ENCODE measurements at places on chromosomes 5 and 9.
A peak's percentile ranks its signal among the peaks of the same experiment; 100 is the strongest.

DNA sequence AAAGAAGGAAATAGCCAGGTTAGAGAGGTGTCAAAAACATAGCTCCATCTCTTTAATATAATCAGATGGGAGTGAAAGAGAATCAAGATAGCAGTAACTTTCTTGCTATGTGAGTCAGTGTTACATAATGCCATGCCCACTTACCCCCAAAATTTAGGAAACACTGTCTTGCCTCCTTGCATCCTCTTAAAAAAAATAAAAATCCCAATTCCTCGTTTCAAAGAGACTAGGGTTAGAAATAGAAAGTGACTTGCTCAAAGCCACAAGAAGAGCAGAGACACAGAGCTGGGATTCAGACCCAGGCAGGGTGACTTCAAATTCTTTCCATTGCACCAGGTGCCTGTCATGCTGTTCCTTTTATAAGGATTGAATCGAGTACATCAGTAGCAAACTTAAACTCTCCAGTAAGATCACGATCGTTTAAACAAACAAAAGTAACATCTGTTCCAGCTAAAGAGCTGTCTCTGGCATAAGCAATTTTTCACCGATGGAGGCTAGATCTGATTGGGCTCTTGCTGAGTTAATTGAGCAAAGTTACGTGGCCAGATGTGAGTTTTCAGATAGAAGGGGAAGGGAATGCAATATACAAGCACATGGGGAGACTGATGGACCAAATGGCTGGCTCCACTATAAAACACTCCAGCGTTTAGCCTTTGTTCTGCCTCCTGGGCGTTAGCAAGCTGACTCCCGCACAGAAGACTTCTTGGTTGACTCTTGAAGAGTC, 176.9 kb downstream of the PALM2AKAP2 start:
- DNase-seq, result peak; percentile 98

DNA sequence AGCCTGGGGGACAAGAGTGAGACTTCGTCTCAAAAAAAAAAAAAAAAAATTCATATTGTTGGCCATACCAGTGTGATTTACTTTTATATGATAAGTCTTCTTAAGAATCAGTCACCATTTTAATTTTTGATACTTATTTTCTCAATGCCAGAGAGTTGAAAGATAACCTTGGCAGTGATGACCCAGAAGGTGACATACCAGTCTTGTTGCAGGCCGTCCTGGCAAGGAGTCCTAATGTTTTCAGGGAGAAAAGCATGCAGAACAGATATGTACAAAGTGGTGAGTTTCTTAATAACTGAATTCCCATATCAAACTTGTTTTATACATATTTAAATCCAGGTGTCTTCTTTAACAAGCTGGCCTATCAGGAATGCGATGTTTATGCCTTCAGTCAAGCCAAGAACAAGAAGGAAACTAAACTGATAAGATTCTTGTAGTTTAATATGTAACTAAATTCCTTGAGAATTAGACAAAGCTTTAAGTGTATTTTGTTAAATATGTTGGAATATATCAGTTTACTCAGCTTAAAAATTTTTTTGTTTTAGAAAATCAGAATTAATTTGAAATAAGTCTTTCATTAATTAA, 81.5 kb downstream of the NIPBL start:
- no peak for DNase-seq

DNA sequence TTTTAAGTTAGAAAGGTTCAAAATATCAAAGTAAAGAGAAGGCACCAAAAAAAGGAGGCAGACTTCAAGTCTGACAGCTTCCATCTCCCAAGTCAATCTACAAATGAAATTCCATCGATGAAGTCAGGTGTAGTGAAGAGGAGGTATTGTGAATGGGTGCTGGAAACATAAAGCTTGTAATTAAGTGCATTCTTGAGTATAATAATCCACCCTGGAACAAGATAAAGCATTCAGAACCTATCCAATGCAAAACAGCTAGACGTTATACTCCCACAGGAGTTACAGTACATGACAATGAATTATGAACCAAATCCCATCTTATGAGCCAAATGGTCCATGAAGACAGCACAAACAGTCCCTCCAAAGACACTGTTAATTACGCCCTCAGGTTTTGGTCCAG, 22.3 kb downstream of the BNC2 start:
- peak; percentile 91 for DNase-seq

DNA sequence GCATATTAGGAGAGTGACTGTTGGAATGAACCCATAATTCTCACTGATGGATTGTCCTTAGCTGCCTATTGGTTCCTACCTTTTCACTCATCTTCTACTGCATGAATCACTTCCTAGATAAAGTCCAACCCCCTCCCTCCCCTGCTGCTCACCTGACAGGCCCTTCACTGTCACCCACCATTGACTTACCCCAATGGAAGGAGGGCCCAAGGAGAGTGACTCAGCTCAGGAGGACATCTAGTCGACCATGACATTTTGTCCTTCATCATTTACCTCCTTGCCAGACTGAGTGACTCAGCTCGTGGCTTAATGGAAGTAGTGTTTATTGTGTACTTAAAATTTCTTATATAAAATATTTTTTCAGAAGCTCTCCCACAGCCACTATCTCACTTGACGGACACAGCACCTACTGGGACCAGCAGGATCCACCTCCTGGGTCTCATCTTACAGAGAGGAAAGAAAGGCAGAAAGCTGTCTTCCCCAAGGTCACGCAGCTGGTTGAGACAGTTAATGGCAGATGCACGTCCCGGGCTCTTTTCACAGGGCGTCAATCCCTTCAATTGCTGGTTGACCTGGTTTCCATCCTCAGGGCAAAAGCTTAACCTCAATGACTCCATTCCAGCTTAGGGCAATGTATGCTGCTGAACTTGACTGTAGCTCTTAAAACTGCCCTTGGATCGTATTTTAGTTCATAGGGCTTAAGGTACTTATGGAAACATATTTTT, 142.3 kb downstream of the MARCHF11 start:
- DNase-seq, result no peak

DNA sequence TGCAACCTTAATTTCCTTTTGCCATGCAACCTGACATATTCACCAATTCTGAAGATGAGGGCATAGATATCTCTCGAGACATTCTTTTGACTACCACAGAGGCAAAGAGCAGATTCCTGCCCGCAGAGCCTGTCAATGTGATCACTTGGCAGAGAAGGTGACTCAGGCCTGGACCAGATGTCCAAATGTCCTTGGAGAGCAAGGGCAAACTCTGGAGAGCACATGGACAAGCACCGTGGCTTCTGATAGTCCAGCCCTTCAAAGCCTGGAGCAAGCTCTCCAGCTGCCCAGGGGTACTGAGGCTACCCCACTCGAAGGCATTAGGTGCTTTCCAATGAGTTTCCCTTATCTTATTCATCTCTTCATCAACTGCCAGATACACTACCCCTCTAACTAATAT, 50.4 kb upstream of the ALDH1B1 start:
- DNase-seq, result no peak

DNA sequence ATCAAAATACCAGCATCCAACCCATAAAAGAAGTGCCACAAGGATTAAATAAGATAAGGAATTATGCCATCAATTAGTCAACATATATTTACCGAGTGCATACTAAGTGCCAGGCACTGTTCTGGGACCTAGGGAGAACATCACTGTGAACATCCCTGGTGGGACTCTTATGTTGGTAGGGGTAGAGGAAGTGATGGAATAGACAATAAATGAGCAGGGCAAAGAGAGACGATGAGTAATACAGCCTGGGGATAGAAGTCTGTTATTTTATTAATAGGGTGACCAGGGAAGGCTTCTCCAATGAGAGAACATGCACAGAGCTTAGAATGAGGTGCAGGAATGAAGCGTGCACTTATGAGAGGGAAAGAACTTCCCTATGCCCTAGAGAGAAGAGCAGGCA, 47.4 kb upstream of the VLDLR start:
- DNase-seq, result no peak

DNA sequence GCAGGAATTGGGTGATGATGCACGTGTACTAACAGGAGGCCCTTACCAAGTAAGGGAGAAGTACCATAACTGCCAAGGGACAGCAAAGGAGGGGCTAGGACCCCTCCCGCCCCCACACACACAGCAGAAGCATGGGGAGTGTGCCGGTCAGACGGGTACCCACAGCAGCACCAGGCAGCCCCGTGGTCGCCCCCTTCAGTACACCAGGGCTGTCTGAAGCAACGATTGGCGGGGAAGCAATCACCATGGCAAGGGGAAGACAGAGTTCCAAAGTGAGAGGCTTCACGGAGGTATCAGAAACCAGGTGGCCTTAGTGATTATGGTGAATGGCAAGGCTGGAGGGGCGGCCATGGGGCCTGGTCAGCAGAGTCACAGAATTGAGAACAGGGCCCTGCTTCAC, 72.2 kb downstream of the CAMSAP1 start:
- DNase-seq, result no peak

DNA sequence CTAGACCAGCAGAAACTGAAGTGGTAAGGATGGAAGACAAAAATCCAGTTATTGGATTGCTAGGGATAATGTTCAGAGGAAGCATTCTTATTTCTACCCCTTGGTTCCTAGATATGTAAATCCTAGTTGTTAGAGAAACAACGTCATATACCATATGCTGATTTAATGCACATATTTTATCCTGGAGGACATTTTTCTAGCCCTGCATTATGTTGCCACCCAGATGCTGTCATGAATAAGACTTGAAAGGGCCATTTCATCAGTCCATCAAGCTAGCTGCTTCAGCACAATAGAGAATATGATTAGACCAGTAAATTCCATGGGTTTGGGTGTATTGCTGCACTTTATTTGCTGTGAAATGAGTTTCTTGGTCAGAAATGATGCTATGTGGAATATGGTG, 1736.4 kb downstream of the MAT2B start:
- no peak for DNase-seq

GRCh38 chr5:7650755-7651154, 200.2 kb downstream of the CFAP90 start:
- DNase-seq, result no peak

DNA sequence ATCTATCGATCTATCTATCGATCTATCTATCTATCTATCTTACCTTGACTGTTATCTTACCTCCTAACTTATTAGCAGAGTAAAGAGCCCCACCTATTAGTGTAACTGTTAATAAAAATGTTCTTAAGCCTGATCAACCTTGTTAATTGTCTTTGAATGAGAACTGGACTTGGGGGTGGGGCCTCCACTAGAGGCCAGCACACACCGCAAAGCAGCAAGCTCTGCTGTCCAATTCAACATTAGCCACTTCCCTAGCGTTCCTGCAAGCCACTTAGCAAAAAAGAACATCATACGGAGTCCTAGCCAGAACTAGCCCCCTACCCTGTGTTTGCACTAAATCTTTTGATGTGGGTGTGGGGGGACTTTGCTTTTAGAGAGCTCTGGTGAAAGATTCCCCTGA, 515.8 kb downstream of the KDM4C start:
- DNase-seq, result peak; percentile 32

GRCh38 chr5:18984559-18985080, 1003.4 kb downstream of the CDH18 start:
- DNase-seq, result peak; percentile 51

DNA sequence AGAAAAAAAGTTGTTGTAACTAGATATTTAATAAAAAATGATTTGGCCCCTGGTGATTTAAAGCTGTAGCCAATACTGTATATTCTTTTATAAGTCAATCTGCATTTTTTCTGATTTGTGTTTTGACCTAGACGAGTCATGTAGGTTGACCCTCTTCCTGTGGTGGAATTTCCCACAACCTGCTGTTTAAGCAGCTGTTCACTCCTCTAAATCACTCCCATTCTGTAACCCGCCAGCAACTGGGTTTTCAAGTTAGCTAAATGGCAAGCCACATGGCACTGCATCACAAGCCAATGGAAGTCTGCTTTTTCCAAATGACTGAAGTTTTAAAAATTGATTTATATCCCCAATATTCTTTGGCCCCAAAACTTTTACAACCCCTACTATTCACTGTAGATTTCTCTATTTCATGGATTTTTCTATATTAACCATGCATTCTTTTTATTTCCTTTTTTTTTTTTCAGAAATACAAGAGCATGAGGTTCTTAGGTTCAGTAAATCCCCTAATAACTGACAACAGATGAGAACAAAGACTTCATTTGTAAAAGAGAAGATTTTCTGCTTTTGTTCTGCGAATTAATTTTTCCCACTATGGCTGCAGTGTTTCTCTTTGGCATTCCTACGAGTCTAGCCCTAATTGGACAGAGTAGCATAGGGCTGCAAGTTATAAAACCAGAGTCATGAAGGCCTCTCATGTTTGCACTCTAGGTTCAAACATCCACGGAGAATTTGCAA, 184.5 kb upstream of the TLE4 start:
- DNase-seq, result peak; percentile 46

- peak; percentile 67 for DNase-seq
These were observed 32.7 kb upstream of the DNAH5 start for GRCh38 chr5:13976867-13977830.

DNA sequence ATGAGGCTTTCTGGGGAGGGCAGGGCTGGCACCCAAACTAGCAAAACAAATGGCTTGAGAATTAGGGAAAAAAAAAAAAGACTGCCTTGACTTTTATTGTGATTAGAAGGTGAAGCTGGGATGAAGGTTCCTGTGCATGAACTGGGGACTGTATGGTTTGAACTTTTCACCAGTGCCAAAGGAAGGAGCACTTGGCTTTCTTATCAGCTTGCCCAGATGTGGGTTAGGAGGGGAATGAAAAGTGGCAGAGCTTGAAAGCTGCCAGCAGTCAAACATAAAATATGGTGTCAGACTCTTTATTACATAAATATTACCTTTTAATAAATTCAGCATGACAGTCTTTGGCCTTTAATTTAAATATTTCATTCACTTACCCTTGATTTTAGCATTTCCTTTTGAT, 182.5 kb downstream of the PSAT1 start:
- no peak for DNase-seq

GRCh38 chr5:32390819-32391591, 53.5 kb downstream of the ZFR start:
- no peak for DNase-seq

GRCh38 chr9:18256568-18256967, 217.4 kb upstream of the ADAMTSL1 start:
- DNase-seq, result peak; percentile 65
